ENCODE measurements at places on chromosomes 12 and 14.

- DNase-seq, result no peak
Observed at GRCh38 chr14:22973217-22974032, 8.9 kb downstream of the AJUBA start.

- DNase-seq, result no peak
Observed at GRCh38 chr12:82209533-82209932, 148.7 kb downstream of the CCDC59 start.

GRCh38 chr12:30823156-30823699, 68.5 kb upstream of the CAPRIN2 start:
- DNase-seq, result no peak

GRCh38 chr12:112711026-112711425, 80.5 kb upstream of the RPH3A start:
- DNase-seq, result no peak

GRCh38 chr14:34981743-34982420, 910 bp upstream of the SRP54 start:
- DNase-seq, result no peak

DNA sequence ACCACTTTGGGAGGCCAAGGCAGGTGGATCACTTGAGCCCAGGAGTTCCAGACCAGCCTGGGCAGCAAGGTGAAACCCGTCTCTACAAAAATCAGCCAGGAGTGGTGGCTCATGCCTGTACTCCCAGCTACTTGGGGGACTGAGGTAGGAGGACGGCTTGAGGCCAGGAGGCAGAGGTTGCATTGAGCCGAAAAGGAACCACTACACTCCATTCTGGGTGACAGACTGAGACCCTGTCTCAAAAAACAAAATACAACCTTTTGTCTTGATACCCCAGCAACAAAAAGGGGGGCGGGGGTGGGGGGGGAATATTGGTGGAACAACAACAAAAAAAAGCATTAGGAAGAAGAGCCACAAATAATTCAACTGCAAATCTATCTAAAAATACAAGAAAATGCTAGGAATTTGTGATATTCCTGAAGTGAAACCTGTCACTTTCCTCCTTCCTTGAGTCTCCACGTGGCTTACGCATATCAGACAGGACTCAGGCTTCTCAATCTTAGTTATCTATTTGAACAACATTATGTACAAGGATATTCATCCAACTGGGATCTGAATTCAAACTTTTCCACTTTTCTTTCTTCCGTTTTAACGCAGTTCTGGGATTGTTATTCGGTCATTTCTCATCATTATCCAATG, 1.3 kb downstream of the R3HDM2 start:
- no peak for DNase-seq

DNA sequence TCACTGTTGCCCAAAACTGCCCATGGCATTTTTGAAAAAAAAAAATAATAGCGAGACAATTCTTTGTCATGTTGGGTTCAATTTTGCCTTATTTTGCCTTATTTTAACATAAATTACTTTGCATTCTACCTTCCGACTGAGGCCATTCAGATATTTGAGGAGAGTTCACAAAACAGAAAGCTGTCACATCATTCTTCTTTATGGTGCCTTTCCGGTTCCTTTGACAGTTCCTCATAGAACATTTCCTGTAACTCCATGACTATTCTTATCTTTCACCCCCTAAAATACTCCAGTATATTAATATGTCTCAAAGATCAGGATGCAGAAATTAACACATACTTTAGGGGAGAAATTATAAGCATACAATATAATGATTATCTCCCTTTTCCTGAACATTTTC, 476.7 kb downstream of the NOVA1 start:
- no peak for DNase-seq

- no peak for DNase-seq
Observed at GRCh38 chr12:27843714-27844245, 63.7 kb upstream of the MANSC4 start.

DNA sequence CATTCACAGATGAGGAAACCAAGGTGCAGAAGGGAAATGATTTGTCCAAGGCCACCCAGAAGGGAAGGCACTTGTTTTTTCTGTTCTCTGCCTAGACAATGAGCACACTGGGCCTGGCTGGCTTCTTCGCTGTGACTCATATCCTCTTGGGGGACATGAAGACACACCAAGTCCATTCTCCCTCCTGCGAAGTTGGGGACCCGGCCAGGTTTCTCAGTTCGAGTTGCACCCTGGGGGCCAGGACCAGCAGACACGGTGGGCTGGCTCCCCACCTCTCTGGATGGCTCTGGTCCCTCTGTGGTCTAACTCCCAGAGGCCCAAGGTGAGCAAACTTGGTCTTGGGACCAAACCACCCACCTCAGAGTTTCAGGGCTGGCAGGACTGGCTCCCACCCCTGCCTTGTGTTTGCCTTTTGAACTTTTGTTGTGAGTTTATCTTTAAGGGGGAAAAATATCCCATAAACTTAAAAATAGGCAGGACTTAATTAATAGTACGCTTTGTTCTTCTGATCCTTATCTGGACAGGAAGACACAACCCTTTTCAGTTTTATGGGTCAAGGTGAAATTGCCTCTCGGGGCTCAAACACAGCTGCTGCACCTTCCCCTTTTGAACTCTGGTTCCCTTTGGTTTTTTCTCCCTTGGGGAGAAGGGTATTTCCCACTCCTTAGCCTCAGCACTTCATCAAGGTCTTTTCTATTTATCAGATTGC, 9.0 kb upstream of the MLEC start:
- no peak for DNase-seq

DNA sequence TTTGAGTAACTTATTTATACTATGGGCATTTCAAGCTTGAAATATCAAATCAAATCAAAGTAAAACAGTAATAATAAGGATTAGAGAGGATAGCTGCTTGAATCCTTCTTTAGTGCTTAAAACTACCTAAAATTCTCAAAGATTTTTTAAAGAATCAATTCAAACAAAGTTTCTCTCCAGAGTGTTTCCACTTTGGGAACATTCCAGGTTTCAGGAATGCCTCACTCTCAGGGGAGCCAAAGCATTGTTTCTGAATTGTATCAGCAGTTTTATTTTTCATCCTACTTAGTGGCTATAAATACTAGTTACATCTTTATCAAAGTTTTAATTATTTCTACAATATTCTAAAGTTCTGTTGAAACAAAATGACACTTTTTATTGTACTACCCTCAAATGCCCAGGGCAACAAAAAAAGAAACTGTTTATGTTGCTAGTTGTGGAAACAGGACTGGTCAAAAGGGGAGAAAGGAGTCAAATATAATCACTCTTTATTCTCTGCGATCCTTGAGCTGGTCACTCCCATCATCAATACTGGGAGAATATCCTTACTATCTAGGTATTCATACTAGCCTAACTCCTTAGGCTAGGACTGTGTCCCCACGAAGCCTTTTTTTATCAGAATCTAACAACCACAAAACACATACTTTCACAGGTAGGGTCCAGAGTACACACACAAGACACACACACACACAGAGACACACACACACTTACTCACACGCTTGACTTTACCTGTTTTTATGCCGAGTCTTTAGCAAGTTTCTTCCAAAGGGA, 598 bp downstream of the RASSF9 start:
- no peak for DNase-seq

- no peak for DNase-seq
Observed at GRCh38 chr14:50006141-50006540, 110.2 kb downstream of the VCPKMT start.

GRCh38 chr12:124392271-124392666, 97.4 kb downstream of the RFLNA start:
- DNase-seq, result no peak

GRCh38 chr14:95198320-95198719, 41.0 kb upstream of the DICER1 start:
- DNase-seq, result no peak

- DNase-seq, result no peak
Observed at GRCh38 chr12:46661110-46661845, 164.5 kb downstream of the SLC38A4 start.

- DNase-seq, result no peak
Observed at GRCh38 chr12:90543374-90543773, 411.6 kb downstream of the CCER1 start.

DNA sequence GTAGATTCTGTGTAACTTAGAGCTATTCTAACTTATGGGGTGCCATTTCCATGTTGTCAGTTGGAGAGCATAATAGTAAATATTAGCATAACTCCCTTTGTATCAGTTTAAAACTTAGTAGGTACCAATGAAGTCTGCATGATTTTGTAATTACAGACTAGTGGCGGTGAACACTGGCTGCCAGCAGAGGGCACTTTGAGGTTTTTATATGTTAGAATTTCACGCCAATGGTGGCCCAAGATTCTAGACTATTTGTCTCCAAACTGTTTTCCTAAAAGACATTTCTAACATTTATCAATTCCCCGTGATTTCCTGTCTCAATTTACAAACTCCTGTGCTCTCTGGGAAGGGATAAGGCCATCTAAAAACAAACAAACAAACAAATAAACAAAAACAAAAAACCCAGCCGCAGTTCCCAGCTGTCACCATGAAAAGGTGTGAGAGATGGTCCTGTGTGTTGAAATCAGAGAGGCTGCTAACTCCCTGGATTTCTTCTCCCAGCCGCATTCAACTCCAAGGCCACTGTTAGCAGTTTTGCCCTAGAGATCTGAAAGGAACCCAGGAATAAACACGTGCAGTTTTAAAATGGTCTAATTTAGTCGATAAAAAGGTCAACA, 57.6 kb downstream of the BRMS1L start:
- no peak for DNase-seq

DNA sequence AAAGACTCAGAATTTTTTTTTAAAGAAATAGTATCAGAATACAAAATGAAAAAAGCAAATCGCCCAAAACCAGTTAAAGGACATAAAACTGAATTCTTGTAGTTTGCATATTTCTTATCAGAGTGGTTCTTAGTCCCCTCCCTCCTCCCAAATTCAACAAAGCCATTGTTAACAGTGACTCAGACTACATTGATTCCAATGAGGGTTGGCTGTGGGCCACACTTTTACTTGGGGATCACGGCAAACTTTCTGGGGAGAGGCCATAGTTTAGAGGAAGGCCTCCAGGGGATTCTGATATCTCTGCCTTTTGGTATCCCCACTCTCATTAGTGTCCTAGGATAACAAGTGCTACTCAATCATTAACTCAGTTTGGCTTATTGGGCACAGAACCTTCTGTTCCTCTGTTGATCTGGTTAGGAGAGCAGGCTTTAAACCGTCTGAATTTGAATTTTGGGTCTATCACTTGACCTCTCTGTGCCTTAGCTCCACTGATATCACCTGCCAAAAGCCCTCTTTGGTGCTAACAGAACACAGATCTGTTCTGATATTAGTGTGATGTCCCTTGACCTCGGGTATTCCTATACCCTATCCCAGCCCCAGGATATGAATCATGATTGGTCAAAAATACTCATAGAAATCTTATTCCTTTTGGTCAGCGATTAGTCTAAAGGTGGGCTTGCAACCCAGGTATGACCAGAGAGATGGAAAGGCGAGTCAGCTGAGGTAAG, 45.2 kb upstream of the APPL2 start:
- no peak for DNase-seq

GRCh38 chr12:65666876-65667275, 157.4 kb upstream of the HMGA2 start:
- no peak for DNase-seq

DNA sequence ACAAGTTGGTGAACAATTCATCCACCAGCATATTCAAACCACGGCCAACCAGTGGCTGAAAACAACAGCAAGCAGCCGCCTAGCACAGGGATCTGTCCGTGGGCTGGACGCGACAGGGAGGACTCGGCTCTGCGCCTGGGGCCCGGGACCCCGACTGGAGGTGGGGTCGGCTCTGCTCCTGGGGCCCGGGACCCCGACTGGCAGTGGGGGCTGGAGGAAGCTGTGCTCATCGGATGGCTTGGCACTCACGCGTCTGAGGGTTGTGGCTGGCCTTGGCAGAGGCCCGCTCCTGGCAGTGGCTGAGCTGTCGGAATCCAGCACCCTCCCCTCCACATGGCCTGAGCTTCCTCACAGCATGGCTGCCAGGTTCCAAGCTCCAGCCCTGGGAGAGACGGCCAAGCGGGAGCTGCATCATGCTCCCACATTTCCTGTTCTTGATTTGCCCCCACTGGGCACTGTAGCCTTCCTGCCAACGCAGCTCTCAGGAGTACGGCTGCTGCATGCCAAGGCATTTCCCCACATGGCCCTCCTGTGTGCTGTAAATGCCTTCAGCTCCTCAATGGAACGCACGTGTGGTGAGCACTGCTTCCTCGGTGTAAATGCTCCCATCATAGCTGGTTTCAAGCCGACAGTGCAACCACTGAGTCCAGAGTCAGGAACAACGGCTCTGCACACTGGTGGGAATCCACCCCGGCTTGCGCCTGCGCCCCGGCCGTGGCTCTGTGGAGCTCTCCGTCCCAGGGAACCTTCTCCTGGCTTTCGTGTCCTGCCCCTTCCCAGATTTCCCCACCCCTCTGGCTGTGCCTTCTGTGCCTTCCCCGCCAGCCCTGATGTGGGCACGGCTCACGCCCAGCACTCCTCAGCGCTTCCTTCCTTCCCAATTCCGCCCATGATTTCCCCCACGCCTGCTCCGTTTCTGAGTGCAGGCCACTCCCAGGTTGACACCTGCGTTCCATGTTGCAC, 7.3 kb upstream of the GALNT9 start:
- no peak for DNase-seq

- no peak for DNase-seq
Observed at GRCh38 chr12:8045952-8046944, 13.7 kb downstream of the FOXJ2 start.

GRCh38 chr14:77825895-77826519, 26.1 kb downstream of the ADCK1 start:
- no peak for DNase-seq

Measured in thoracic aorta (tissue), 2 donors.